ENCODE measurements at places on chromosomes 12 and 14.
A peak's percentile ranks its signal among the peaks of the same experiment; 100 is the strongest.

DNA sequence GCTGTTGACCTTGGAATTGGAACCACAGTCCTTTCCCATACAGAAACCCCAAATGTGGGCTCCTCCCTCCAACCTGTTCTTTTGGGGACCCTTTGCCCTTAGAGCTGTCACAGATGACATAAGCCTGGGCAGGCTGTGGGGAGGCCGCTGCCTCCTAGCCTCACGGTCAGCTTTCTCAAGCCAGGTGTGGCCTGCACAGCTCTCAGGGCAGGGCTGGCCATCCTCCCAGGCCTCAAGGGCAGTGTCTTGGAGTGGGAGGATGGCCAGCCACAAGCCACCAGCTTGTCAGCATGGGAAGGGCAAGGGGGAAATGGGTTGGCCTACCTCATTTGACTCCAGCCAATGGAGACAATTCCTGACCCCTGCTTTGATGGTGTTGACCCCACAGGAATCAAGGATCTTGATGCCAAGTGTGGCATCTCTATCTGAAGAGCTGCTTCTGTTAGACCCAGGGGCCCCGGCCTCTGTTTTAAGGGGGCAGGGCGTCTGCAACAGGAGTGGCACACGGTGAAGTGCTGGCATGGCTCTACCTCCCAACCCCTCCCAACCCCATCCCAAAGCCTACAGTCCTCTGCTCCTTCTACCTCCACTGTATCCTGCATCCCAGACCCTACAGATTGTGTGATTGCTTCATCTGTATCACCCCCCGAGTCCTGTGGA lies 11.5 kb downstream of the CBLN3 start:
- no peak for DNase-seq

DNA sequence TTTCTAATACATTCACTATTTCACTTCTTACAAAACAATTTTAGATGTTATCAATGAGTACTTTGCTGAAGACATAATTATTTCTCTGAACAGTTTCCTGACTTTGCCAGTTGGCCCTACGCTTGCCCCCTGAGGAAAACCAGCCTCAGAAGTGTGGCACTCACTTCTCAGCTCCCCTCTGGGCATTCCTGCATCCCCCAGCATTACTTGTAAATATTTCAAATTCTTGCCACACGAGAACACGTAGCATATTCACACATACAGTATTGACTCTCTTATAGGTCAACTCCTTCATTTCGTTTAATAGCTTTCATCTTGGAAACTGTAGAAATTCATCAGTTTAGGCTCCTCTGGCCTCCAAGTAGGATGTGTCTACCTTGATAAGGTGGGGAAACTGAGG lies 65.2 kb downstream of the OTX2 start:
- no peak for DNase-seq

GRCh38 chr14:50452296-50452695 lies 55.6 kb upstream of the CDKL1 start:
- no peak for DNase-seq

GRCh38 chr12:71686658-71687025 lies 760 bp downstream of the TMEM19 start:
- DNase-seq: no peak

GRCh38 chr14:28102001-28102400 lies 664.6 kb upstream of the FOXG1 start:
- peak; percentile 97 for DNase-seq

DNA sequence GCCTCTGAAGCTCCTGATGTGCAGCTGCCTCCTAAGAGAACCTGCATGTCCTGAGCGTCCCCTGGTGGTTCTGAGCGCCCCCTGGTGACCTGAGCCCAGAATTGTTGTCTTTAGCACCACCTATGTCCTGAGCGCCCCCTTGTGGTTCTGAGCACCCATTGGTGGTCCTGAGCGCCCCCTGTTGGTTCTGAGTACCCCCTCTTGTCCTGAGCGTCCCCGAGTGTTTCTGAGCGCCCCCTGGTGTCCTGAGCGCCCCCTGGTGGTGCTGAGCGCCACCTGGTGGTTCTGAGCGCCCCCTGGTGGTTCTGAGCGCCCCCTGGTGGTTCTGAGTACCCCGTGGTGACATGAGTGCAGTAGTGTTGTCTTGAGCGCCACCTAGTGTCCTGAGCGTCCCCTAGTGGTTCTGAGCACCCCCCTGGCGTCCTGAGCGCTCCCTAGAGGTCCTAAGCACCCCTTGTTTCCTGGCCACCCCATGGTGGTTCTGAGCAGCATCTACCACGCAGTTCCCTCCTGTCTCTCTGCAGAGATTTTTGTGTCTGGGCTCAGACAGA lies 782.5 kb downstream of the TMEM121 start:
- DNase-seq: no peak

DNA sequence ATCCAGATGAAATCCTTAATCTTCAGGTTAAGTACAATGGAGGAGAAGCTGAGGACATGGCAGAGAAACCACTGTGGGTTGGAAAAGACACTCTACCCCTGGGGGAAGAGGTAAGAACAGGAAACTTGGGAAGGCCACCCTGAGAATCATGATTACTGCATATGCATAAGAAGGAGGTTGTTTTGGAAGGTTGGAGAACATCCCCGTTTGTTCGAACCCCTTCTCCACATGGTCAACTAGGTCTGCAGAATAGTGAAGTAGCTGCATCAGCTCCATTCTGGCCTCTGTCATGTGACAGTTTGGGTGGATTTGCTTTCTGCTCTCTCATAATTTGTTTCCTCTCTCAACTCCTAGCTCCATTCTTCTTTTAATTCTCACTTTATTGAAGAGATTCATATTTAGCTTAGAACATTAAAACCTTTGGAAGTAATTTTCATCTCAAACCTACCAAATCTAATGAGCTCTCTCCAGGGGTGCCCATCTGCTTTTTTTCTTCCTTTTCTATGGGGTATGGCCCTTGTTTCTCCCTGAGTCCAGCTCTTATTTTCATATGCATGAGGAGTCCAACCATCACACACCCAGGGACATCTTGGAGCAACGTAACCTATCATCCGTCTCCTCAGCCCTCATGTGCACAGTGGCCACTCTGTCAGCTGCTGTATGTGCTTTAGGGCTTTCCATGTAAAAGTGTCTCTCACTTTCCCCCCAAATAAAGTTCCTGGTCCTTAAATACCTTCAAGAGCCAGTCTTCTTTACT lies 820.3 kb downstream of the TMEM121 start:
- DNase-seq: no peak

DNA sequence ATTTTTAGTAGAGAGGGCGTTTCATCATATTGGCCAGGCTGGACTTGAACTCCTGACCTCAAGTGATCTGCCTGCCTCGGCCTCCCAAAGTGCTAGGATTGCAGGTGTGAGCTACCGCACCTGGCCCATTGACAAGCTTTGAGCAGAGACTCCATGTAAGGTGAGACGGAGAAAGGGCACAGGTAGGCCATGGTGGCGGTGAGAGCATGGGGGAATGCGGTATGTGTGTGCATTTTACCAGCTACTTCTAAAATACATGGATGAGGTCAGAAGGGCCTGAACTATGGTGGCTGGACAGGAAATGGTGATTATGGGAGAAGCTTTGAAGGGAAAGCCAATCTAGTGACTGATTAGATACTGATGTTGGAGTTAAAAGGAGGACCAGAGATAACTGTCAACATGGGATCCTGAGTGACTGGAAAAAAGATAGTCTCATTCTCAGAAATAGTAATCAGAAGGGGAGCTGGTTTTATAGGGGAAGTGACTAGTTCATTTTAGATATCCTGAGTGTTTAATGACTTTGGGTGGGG lies 21.9 kb upstream of the PTPRB start:
- DNase-seq: no peak

GRCh38 chr12:3271639-3272038 lies 194.5 kb downstream of the TSPAN9 start:
- no peak for DNase-seq

DNA sequence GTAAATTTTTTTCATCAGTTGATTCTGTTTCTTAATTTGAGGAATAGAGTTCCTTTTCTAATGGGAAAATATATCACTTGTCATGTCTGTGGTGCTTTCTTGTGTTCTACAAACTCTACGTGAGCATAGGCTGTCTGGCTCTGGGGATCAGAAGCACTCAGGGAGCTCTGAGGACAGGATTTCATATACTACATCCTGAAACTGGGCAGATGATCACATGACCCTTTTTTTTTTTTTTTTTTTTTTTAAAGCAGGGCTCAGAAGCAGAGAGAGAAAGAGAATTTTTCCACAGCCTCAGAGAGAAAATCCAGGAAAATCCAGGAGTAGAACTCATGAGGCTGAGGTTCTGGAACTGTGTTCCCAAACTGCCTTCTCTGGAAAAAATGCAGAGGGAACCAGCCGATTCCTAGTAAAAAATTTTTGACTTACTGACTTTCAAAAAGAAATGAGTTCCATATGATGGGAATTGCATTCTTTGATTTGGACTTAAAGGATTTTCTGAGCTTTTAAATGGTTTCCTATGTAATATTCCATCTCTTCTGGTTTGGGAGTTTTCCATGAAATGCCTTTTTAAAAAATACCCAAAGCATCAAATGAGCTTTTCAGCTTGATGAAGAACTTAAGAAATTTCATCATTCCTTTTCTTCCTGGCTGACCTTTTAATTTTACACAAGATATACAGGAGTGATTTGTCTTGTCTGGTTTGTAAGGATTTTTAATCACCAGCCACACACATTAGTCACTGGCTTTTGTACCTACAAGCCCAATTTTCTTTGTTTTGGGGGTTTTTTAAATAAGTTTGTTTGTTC lies 183.1 kb upstream of the HIF1A start:
- no peak for DNase-seq

GRCh38 chr12:58372298-58372697 lies 430.9 kb downstream of the ATP23 start:
- no peak for DNase-seq

- DNase-seq: no peak
Observed at GRCh38 chr12:91922674-91923073, 223.0 kb downstream of the BTG1 start.

DNA sequence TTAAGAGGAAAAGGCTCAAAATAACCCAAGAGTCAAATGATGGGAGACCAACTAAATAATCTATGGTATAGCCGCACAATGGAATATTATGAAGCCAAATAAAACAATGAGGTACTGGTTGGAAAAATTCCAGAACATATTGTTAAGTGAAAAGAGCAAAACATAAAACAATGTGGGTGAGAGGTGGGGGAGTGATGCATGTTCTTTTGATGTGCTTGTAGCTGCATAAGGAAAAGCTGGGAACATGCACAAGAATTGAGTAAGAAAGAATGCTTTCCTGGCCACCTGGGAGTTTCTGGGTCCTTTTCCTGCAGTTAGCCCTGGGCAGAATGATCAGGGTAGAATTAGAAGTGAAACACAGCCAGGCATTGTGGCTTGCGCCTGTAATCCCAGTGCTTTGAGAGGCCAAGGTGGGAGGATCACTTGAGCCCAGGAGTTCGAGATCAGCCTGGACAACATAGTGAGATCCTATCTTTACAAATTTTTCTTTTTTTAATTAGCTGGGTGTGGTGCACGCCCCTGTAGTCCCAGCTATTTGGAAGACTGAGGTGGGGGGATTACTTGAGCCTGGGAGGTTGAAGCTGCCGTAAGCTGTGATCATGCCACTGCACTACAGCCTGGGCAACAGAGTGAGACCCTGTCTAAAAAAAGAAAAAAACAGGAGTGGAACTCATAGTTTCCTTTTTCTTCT lies 7.9 kb downstream of the ABCB9 start:
- no peak for DNase-seq

DNA sequence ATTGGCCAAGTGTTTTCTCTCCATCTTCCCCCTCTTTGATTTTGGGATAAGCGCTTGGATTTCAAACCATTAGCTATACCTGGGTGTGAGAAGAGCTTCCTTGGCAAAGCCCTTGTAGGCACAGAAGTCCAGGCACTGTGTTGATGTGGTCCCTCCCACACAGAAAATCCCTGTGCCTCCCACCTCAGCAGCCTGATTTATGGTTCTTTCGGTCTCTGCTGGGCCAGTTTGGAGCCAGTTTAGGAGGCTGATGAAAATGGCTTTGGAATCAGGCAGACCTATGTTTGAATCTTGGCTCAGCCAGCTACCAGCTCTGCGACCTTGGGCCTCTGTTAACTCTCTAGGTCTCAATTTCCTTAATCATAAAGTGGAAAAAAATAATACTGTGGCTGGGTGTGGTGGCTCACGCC lies 9.6 kb upstream of the IFT81 start:
- DNase-seq: no peak

DNA sequence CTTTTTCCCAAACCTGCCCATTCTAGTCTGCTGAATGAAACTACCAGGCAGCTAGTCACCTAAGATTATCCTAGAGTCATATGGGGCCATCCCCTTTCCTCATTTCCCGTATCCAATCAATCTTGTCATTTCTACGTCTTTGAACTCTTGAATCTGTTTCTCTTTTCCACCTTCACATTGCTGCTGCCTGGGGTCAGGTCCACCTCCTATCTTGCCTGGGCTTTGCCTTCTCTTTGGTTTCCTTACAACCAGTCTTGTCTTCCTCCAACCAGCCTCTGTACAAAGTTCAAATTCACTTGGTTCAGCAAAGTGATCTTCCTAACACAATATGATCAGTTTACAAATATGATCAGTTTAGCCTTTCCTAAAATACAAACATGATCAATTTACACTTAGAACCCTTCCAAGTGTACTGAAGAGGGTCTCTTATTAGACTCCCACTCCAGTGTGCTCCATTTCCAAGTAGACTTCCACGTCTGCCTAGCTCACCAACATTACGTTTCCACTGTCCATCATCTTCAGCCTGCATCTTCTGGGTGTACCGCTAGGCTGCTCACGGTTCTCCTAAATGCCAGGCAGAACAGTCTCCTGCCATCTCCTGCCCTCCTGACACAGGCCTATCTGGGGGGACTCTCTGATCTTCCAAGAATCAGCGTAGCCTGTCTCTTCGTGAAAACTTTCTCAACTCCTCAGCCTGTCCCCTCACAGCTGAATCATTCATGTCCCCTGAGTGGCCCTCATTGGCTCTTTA lies 4.1 kb upstream of the ACVR1B start:
- DNase-seq: no peak

DNA sequence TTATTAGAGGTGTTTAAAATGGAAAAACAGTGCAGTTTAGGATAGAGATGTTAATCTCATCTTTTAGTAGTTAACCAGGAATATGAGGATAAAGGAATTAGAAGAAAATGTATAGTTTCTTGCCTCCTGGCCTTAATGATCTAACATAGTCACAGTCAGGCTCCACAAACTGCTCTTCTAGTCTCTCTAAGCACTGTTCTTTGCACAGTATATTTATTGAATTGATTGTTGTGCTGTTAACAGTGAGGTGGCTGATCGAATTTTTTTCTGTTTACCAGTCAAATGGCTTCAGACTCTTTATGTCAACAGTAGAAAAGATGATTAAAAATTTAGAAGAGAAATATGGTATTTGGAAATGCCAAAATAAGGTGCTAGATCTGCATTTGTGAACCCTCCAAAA lies 37.8 kb downstream of the ATF7IP start:
- DNase-seq: no peak

- no peak for DNase-seq
Observed at GRCh38 chr14:94933486-94933885, 163.6 kb upstream of the GSC start.

Measured in NCI-H524 (cell line).